IMR-90 (cell line): ENCODE measurements at places on chromosomes 13 and 19. TPM values are rescaled to one million over a fixed set of nuclear protein-coding genes. Genes with fewer than 3 reads are reported as not detected.
A peak's percentile ranks its signal among the peaks of the same experiment; 100 is the strongest.

The CACNG8 gene
- 0.09 and 0.15 TPM in 2 replicates for polyA plus RNA-seq

The ASF1B gene
- 11.3 and 12.1 TPM in 2 replicates for polyA plus RNA-seq

The SELENOV gene
- not detected in 2 replicates for polyA plus RNA-seq

The IL11 gene
- polyA plus RNA-seq: 33.6 and 38.9 TPM in 2 replicates

The CABP5 gene
- not detected in 2 replicates for polyA plus RNA-seq

The EDNRB gene
- polyA plus RNA-seq: 0.07 and 0.09 TPM in 2 replicates

The CGB5 gene
- polyA plus RNA-seq: not detected in 2 replicates

The KBTBD6 gene
- polyA plus RNA-seq: 3.0 and 3.6 TPM in 2 replicates

The ZNF497 gene
- polyA plus RNA-seq: 0.24 and 0.27 TPM in 2 replicates

The CCL25 gene
- polyA plus RNA-seq: not detected in 2 replicates

The EML2 gene
- 25.3 and 26.0 TPM in 2 replicates for polyA plus RNA-seq

- DNase-seq: no peak
These were observed 71.3 kb upstream of the ZNF599 start for GRCh38 chr19:34844277-34844676.

DNA sequence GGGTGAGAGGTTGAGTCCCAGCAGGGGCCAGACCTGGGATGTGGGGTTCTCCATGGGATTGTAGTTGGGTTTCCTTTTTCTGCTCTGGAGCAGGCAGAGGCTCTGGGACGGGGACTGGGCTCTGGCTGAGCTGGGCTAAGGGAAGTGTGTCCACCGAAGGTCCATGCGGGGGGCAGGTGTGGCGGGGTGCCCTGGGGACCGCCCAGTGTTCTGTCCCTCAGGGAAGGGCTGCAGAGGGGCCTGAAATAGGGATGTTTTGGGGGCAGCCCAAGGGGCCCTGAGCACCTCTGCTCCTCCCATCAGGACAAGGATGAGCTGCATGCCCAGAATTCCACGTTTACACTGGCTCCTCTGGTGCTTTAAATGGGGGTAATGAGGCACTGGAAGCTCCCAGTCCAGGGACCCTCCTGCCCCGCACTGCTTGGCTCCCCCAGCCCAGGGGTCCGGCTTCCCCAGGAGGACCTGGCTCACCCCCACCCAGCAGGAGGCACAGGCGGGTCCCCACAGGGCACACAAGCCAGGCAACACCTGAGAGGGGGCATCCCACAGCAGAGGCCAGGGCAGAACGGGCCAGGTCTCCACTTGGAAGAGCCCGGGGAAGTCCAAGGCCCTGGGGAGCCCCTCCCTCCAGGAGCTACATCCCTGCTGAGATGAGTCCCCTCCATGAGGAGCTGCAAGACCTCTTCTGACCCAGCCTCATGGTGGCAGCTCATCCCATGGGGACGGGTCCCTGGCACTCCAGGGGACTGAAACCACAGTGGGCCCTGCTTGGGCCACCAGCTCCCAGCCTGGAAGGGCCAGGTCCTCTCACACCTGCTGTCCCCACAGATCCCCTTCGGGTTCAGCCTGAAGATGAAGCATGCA, 14.7 kb upstream of the ZNF14 start:
- no peak for DNase-seq

DNA sequence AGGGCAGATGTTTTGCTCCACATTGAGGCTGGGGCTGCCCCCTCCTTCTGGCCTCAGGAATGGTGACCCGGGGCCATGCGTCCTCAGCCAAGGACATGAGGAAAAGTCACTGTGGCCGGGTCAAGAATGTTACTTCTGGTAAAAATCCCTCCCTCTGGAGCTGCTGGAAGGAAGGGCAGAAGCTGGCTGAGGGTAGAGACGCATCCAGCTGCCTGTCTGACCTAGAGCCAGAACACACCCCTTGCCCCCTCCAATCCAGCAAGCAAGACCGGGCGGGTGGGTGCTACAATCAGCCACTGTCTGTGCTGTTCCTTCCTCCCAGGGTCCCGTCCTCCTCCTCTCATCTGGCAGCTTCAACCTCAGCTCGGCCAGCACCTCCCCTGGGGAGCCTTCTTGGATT, 59.0 kb downstream of the PTPRS start:
- DNase-seq: no peak

DNA sequence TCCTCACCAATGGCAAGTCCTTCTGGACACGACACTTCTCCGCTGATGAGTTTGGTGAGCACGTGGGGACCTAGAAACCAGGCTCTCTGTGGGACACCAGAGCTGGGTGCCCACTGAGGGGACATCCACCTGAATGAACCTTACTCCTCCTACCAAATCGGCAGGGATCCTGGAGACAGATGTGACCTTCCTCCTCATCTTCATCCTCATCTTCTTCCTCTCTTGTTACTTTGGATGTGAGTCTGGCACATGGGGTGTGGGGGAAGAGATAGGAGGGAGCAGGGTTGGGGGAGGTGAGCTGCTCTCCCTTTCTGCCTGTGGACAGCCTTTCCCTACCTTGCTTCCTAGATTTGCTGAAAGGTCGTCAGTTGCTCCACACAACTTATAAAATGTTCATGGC, 1.9 kb downstream of the TMEM145 start:
- DNase-seq: no peak

GRCh38 chr13:91747186-91747585, 348.8 kb downstream of the GPC5 start:
- no peak for DNase-seq

GRCh38 chr13:36552334-36552733, 120.0 kb downstream of the CCNA1 start:
- no peak for DNase-seq

DNA sequence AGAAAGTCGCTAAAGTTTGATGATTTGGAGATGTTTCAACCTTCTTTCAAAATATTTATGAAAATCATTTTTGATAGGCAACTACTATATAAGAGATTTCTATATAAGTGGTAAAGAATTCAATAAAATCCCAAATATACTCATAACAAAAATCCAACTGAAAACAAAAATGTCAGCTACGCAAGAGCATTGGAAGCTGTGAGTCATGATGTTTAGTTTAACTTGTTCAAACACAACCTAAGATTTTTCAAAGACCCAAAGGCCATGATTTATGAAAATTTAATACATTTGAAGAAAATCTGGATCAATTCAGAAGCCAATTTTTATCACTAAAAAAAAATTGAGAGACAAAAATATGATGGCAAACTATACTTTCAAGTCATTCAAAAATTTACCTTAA, 226.6 kb downstream of the MZT1 start:
- DNase-seq: no peak

- no peak for DNase-seq
These were observed 28.5 kb downstream of the AP1M1 start for GRCh38 chr19:16226184-16226591.

DNA sequence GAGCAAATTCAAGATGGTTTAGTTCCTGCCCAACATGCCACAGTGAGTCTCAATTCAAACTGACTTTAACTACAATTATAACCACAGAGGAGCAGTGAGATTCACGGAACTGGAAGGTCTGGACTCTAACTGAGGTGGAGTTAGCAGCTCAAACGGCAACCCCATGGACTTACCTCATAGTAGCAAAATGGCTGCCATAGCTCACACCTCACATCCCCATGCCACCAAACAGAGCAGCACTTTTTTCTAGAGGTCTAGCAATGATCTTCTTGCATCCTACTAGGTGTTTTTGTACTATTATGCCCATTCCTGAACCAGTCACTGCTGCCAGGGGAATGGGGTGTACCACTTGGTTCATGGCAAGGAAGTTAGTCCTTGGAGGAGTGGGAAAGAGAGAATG, 87.7 kb downstream of the ZNF536 start:
- no peak for DNase-seq

GRCh38 chr13:84686973-84687372, 804.7 kb upstream of the SLITRK1 start:
- DNase-seq: no peak

DNA sequence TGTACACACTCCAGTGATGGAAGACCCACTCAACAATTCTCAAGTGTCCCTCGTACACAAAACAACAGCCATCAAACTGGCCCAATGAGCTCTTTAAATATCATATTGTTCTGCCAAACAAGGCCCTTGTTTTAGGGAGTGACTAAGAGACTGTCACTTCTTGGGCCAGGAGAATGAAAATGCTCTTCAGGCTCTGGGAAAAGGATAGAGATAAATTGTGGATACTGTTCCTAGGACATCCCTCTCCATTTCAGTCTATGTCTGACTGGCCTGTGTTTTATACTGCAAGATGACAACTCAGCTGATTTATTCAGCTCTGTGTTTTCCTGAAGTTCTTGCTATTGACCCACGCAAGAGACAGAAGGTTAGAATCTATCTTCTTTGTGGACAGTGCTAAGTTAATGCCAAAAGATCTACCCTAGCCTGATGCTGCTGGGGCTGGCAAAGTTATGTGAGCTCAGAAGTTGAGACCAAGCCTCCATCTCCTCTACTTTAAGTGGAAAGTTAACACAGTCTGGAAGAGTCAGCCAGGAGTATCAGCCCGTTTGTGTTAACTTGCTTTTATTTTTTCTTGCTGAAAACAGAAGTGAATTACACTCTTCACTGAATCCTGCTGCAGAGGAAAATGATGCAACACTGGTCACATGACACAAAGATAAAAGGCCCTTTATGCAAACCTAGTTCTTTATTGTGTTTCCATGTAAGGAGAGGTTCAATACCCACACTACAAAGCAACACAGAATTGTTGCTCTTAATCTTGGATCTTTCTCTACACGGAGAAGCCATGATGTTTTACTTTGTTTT, 14.6 kb downstream of the FRY start:
- DNase-seq: peak; percentile 56

DNA sequence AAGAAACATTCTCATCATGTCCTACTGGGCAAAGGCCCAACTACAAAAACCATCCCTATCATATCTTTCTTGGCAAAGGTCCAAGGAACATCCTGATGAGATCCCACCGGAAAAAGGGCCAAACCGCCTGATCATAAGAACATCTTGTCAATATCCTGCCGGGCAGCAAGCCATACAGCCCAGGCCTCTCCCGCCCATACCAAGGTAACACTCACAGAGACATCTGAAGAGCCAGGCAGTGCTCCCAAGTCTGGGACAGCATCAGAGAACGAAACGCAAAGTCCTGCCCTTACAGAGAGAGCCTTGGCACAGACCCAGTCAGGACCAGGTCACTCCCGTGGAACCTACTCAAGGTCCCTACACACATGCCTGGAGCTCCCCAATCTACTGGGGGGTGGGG, 18.5 kb upstream of the ZNF331 start:
- no peak for DNase-seq

GRCh38 chr19:338421-338820, 6.2 kb downstream of the MIER2 start:
- no peak for DNase-seq

DNA sequence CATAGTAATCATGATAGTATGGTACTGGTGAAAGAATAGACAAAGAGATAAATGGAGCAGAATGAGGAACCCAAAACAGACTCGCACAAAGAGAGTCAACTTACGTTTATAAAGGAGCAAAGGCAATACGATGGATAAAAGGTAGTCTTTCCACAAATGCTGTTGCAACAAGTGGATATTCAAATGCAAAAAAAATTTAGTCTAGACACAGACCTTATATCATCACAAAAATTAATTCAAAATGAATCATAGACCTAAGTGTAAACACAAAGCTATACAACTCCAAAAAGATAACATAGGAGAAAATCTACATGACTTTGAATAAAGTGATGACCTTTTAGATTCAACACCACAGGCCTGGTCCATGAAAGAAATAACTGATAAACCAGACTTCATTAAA, 131.6 kb downstream of the KL start:
- peak; percentile 53 for DNase-seq

DNA sequence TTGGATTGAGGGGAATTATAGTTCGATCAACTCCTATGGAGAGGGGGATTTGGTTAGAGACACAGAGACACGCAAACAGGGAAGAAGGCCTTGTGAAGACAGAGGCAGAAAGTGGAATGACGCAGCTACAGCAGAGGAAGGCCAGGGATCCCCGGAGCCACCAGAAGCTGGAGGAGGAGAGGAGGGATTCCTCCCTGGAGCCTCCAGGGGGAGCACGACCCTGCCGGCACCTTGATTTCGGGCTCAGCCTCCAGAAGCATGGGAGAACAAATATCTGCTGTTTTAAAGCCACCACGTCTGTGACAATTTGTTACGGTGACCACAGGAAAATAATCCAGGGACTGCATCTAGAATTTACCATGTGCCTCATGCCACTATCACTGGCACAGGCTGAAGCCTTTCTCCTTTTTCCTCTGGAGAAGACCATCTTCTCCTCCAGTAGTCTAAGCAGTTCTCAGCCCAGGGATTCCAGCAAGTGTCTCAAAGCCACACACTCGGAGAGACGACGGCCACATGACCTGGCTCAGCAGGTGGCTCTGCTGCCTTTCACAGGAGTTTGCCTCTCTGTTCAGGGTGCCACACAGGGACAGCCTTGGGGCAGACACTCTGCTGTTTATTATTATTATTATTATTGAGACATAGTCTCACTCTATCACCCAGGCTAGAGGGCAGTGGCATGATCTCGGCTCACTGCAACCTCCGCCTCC, 39.9 kb upstream of the CCNE1 start:
- peak; percentile 37 for DNase-seq

- no peak for DNase-seq
These were observed 112.1 kb downstream of the RAB20 start for GRCh38 chr13:110449219-110450015.

GRCh38 chr19:23992348-23992747, 77.7 kb downstream of the ZNF726 start:
- DNase-seq: no peak

GRCh38 chr19:13164343-13165161, 14.3 kb downstream of the IER2 start:
- peak; percentile 61 for DNase-seq

DNA sequence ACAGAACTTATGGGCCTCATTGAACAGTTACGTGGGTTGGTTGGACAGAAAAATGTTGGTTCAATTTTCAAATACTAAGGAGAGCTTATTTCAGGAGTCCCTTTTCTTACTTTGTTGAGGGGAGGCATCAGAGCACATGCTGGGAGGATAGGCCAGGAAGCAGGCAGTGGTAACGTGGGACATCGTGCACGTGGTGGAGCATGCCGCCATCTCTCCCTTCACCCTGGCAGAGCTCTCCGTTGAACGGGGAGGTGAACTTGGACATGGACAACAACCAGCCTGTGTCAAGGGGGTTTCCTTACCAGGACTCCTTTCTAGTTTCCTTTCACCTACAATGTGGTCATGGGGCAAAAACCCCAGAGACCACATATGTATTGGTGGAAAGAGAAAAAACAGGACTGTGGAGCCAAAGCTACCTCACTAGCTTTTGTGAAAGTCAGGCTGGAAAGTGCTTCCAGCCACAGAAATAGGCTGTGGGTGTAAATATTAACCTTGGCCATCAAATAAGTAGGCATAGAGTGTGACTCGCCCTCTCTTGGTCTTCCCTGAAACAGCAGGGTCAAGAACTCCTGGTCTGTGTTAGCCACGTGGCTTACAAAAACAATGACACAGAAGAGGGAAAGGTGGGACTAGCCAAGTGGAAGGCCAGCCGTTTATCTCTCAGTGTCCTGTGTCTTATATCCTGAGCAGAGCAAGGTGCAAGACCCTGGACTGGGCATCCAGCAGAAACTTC, 14.4 kb downstream of the MICOS13 start:
- peak; percentile 84 for DNase-seq

- DNase-seq: peak; percentile 86
These were observed 660.4 kb downstream of the SLITRK1 start for GRCh38 chr13:83221813-83222241.

DNA sequence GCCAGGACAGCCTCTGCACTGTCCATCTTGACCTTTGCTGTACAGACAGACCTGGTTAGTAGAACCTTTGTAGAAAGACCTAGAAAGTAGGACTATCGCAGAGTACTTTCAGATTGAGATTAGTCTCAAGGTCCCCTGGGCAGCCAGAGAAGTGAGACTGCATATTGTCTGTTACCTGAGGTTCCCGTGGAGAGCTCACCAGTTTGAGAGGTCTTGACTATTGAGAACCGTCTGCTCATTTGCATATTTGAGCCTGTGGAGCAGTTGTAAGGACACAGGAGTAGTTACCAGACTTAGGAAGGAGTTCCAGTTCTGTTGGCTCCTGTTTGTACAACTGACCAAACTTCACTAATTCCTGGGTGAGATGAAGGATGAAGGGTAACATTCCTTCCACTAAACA, 66.2 kb downstream of the SPATA13 start:
- DNase-seq: no peak
